Esophagus mucosa (tissue), 1 donor: ENCODE measurements at places on chromosomes 7 and 10. TPM values are rescaled to one million over a fixed set of nuclear protein-coding genes. Genes with fewer than 3 reads are reported as not detected.

DNA sequence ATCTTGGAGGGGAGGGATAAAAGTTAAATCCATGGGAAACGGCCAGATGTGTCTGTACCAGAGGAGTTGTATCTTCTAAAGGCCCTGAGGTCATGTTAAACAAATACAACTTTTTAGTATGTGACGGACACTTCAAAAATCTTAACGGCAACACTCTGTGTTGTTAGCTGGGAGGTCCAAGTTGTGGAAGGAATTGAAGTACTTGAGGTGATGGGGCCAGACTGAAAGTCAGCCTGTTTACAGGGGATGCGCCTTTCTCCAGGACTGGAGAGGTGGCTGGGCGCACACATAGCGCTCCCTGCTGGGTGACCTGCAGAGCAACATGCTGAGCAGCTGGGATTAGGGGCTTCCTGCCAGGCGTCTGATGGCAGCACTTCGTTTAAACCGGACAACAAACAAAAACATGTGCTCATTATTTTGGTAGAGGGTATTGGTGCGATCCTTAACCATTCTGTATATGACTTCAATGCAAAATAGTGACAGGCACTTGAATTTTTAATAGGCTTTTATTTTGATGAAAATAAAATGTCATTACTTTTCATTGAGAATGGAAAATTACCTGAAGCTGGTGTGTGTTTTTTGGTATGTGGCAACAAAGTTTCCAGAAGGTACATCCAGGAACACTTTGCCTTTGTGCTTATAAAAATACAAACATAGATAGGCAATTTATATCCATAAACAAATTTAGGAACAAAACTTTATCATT, 198.2 kb downstream of the MLLT10 start:
- ATAC-seq, result peak; percentile 63

Gene TECPR1
- 15.7 TPM for total RNA-seq

Gene LDB3
- total RNA-seq, result 0.56 TPM

- peak; percentile 17 for ATAC-seq
Observed at GRCh38 chr10:108911814-108912541, 1011.3 kb downstream of the XPNPEP1 start.

- peak; percentile 97 for ATAC-seq
Observed at GRCh38 chr7:47291461-47292081, 290.3 kb downstream of the TNS3 start.

Gene TNPO3
- 31.9 TPM for total RNA-seq

Gene ZNF727
- total RNA-seq, result 0.48 TPM
